ENCODE measurements at places on chromosomes 11 and 22.

- DNase-seq, result no peak
Observed at GRCh38 chr11:58061813-58062212, 31.1 kb downstream of the OR6Q1 start.

DNA sequence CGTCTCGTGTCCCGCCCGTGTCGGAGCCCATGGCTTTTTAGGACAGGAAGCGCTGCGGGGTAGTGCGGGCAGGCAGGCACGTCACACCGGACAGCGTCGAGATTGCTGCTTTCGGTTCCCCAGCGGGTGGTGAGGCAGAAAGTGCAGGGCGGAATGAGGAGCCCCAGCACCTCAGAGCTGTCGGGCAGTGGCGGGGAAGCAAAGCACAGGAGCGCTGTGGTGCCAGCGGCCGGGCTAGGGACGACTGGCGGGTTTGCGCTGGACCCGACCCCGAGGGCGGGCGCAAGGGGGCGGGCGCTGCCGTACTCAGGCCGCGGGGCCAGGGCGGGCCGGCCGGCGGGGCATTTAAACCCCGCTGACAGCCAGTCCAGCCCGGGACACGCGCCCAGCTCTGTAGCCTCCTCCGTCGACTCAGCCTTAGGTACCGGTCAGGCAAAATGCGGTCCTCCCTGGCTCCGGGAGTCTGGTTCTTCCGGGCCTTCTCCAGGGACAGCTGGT, at the start of gene SLC37A2:
Gene SLC37A2 (plus strand): TSS at position 375 of the 498 bp plus-strand sequence. CDS start 63 bp downstream, at position 438.
- DNase-seq, result no peak

- DNase-seq, result no peak
Observed at GRCh38 chr11:67024410-67024809, 1.5 kb downstream of the SYT12 start.

DNA sequence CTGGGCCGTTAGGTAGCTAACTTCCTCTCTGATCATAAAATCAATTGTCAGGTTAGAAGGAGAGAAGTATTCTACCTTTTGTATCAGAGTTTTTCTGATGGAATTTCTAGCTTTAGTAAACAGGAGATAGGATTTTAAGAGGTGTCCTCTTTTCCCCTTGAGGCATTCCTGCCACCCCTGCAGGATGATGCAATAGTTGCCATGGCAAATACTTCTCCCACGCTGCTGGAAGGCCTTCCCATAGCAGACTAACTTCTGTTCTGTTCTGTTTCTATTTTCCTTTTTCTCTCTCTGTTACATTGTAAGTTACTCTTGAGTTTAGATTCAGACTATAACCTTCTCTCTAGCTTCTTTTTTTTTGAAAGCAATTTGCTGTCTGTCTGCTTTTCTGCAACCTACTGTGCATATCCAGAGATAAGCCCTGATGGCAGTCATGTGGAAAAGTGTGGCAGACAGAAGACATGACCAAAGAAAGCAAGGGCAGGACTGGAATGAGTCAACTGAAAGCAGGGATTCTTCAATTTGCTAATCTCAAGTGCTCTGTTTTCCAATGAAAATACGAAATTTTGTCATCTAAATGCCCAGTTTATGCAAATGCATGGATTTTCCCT, 679.1 kb downstream of the DLG2 start:
- DNase-seq, result no peak

DNA sequence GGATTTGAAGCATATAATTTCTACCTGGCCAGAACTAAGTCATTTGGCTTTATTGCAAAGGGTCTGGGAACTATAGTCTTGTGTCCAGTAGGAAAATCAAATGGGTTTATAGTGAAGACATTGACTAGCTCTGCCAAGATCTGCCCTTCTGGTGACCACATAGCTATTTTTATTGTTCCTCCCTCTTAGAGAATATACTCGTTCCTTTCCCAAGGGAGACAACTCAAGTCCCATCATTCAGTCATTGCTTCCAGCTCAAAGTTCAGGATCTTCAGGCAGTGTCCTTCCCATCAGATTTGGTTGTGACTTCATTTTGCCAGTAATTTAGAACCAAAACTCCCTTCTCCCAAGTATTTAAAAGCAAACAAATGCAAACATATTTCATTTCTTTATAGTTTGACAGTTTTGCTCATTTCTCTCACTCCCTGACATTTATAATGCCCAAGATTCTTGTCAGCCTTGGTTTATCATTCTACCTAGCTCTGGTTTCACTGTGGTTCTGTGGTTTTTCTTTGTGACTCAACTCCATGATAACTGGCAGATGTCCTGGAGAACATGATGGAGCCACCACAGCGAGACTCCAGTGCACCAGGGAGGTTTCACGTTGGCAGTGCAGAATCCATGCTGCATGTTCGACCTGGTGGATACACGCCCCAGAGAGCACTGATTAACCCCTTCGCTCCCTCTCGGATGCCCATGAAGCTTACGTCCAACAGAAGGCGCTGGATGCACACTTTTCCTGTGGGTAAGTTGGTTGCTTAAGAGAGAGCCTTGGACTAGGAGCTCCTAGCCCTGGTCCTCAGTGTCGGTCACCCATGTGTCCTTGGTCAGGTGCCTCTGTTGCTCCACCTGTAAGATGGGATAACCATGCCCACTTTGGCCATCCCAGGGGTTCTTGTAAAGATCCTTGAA, 64.9 kb downstream of the DEPDC5 start:
- DNase-seq, result no peak

DNA sequence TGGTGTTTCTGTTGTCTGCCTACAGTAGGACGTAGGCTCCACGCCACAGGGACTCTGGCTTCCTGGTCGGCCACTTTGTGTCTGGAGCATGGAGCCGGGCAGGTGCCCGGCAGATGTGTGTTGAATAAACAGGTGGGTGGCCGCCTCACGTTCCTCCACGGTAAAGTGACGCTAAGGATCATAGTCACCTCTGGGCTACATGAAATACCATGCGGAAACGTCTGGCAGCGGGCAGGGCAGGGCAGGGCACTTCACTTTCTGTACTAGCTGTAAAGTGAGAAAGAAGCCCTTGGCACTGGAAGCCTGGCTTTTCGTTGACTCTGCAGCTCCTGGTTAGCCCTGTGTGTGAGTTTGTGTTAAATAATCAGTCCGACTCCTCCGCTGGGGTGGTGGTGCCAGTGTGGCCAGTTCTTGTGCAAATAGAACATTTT, 52.4 kb downstream of the MCM5 start:
- no peak for DNase-seq

DNA sequence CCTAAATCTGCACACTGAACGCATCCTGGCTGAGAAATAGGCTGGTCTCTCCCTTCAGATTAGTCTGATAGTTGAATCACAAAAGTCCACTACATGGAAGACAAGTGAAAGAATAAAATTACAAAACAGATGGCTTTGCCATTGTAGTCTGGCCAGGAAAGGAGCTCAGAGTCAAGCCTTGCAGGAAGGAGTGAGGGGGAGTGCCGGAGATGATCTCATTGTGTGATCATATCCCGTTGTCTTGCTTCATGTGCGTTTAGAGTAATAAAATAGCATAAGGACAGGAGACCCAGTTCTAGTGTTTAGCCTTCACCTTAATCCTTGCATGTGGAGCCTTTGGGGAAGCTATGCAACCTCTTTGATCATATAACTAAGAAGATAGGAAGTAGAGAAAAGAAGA, 666.7 kb upstream of the RAG2 start:
- DNase-seq, result no peak

DNA sequence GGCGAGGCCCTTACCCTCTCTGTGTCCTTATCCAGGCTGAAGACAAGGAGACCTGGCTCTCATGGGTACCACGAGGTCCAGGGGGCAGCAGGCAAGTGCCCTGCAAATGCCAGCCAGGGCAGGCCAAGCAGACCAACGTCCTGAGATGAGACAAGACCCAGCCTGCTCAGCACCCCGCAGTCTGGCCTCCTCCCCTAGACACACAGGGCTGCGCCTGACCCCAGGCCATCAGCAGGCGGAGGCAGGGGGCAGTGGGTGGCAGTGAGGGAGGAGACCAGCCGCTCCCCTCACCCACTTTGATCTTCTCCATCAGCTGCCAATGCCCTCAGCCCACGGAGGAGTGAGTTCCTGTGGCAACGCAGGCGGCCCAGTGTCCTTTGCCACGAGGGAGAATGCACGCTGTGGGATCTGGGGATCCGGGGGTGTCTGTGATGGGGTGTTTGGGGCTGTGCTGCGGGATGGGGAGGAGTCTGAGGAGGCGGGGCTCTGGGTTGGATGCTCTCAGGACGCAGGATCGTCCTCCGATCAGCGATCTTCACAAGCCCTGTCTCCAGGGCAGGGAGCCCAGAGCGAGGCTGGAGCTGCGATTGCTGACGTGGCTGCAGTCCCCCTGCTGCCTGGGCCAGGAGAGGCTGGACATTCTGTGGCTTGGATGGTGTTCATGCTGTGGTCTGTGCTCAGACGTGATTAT, 30.5 kb upstream of the PPARA start:
- no peak for DNase-seq

GRCh38 chr11:115078461-115079438, 400.4 kb downstream of the NXPE2 start:
- no peak for DNase-seq

Measured in iPS DF 19.7 (cell line).